AG08396 (cell line): ENCODE measurements at places on chromosomes 13 and 19.

- no peak for DNase-seq
Observed at GRCh38 chr13:40137400-40137799, 481.9 kb downstream of the COG6 start.

DNA sequence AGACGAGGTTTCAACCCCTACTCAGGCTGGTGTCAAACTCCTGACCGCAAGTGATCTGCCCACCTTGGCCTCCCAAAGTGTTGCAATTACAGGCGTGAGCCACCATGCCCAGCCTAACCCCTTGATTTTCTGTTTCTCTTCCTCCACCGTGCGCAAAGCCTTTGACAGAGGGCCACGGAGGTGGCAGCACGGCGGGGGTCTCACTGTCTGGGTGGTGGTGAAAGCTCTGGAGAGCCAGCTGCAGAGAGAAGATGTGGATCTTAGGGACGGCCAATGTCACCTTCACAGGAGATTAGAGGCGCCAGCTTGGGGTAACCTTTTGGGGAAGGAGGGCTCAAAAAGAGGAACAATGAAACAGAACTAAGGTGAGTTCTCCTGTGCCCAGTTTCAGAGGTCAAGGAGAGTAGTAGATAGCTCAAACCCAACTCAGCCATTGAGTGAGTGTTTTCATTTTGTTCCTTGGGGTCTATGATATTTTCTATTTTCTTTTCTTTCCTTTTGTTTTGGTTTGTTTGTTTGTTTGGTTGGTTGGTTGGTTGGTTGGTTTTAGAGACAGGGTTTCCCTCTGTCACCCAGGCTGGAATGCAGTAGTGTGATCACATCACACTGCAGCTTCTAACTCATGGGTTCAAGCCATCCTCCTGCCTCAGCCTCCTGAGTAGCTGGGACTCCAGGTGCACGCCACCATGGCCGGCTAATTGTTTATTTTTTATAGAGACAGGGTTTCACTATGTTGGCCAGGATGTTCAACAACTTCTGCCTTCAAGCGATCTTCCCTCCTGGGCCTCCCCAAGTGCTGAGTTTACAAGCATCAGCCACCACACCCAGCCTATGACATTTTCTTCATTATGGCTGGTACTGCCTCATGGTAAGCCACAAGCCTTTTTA, 37.7 kb downstream of the GPR42 start:
- no peak for DNase-seq

DNA sequence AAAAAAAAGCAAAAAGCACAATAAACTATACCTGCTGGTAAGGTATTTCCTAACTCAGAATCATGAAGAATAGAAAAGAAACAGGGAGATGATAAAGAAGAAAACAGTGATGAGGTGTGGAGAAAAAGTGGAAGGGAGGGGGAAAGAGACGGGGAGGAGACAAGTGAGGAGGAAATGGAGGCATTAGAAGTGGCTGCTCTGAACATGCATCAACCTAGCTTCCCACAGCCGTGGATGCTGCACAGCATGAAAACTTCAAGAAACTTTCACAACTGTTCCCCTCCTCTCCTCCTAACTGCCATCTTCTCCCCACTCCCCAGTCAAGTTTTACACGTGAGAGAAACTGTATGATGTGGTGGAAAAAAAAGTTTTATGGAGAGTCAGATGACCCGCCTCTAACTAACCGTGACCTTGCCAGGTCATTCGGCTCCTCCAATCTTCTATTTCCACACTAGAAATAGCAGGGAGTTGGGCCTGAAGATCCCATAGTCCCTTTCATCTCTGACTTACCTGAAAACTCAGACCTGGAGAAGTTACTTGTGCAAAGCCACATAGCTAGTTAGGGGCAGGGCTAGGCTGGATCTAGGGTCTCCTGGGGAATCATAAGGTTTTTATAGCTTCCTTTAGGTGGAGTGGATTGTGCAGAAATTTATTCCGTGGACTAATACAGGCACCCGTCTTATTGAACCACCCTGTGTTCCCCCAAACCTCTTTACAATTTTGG, 461.9 kb downstream of the KLF5 start:
- no peak for DNase-seq

GRCh38 chr19:35206379-35206778, 22.2 kb downstream of the FAM187B start:
- DNase-seq: no peak

- DNase-seq: no peak
Observed at GRCh38 chr19:46821512-46822409, 28.9 kb downstream of the AP2S1 start.

- no peak for DNase-seq
Observed at GRCh38 chr19:39277598-39277997, 9.4 kb downstream of the IFNL2 start.

DNA sequence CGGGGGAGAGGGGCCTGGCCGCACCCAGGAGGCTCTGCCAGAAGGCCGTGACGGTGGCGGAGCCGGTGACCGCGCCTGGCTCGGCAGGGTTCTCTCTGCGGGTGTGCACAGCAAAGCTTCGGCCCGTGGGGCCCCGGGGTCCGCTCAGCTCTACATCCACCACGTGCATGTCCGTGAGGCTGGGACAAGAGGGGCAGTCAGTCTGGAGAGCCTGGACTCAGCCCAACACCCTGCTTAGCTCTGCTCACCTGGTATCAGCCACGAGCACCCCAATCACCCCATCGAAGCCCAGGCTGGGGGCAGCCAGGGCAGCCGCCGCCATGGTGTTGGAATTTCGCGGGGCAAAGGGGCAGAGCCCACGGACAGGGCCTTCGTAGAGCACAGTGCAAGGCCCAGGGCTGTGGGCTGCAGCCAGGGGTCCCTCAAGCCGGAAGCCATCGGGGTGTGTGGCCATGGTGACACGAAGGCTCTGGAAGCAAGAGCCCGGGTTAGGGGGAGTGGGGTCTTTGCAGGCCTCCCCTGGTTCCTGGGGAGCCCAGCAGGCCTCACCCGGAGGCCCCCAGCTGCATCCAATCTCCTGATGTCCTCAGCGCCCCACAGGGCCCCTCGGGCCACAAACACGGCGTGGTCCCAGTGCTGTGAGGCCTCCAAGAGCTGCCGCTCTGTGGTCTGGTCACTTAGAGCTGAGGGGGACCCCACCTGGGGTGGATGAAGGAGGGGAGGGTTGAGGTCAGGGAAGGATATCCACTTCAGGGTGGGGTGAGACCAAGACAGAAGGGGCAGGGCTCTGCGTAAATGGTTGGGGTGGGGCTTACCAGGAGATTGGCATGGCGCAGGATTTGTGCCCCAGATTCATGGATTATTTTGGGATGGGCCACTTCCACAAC, 1.4 kb downstream of the ASPDH start:
- DNase-seq: no peak

DNA sequence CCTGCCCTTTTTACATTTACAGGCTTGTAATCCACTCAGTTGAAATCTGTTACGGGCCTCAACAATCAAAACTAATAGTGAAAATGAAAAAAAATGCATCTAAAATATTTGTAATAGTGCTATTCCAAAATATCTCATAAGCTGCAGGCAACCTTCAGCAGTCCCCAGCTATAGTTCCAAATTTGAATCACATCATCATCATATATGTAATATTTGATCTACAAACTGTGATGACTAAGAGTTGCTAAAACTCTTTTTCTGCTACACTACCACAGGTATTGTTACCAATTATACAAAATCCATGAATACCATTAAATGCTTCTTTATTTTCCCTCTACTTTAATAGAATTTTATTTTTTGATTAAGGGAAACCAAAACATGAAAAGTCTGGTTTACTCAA, 121.4 kb upstream of the RFC3 start:
- no peak for DNase-seq

DNA sequence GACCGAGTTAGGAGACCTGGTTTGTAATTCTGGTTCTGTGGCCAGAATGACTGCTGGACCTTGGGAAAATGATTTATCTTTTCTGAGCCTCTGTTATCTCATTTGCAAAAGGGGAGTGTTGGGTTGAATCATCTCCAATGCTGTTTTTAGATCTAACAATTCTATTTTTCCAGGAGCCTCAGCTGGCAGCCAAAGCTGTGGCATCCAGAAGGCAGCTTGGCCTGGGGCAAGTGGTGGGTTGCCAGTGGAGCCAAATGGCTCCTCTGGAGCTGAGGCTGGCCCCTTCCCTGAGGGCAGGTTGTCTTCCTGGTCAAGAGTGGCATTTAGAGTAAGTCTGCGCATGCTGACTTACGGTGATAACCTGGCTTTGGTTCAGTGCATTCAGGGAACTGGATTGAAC, 21.3 kb downstream of the B3GLCT start:
- no peak for DNase-seq

DNA sequence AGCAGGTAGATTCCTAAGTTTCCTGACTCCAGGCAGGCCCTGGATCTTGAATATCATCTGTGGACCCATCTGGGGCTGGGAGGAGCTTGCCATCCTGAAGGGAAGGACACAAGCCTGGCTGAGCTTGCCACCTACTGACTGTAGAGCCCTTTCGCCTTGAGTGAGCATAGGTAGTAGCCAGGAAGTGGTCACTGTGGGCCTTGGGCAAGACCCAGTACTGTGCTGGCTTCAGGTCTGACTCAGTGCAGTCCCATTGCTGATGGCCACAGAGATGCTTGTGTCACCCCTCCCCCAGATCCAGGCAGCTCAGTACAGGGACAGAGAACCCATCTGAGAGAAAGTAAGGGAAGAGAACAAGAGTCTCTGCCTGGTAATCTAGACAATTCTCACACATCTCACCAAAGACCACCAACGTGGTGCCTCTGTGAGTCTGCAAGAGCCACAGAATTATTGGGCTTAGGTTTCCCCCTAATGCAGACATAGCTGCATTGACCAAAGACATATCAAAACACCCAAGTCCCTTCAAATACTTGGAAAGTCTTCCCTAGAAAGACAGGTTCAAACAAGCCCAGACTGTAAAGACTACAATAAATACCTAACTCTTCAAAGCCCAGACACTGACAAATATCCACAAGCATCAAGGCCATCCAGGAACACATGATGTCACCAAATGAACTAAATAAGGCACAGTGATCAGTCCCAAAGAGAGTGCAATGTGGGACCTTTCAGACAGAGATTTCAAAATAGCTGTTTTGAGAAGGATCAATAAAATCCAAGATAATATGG, 108.2 kb upstream of the WASF3 start:
- DNase-seq: no peak

GRCh38 chr13:52136763-52137162, 7.9 kb upstream of the NEK5 start:
- DNase-seq: no peak
